Natural killer cell treated with Interleukin-12 subunit alpha and Interleukin-12 subunit beta and Interleukin-15 and Interleukin-18, amount 100 ng/mL, for 72 hours (primary cell): ENCODE measurements at places on chromosomes 2 and 18. TPM values are rescaled to one million over a fixed set of nuclear protein-coding genes. Genes with fewer than 3 reads are reported as not detected.

Gene CACNB4
- total RNA-seq: 0.64 TPM

DNA sequence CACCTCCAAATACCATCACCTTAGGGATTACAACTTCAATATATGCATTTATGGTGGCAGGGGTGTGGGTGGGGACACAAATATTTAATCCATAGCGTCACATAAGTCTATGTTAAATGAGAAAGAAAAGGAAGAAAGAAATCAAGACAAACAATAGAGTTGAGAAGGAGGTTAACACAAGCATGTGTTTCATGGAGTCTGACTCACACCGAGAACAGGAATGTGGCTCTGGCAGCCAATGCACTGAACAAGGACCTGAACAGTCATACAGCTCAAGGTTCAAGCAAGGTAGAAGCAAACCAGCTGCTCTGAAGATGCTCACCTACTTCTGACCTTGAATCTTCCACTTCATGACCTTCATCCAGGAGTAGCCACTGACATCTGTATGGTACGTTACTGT is 36.2 kb upstream of the LPIN1 start:
- no peak overlapping the region for H3K4me3 ChIP-seq
- H3K4me1 ChIP-seq: no peaks in the 10 kb centered on the region
- no peak for DNase-seq
- H3K36me3 ChIP-seq: no peaks in the 10 kb centered on the region

Gene KCNG2
- total RNA-seq: not detected

Gene CCL20
- not detected for total RNA-seq

DNA sequence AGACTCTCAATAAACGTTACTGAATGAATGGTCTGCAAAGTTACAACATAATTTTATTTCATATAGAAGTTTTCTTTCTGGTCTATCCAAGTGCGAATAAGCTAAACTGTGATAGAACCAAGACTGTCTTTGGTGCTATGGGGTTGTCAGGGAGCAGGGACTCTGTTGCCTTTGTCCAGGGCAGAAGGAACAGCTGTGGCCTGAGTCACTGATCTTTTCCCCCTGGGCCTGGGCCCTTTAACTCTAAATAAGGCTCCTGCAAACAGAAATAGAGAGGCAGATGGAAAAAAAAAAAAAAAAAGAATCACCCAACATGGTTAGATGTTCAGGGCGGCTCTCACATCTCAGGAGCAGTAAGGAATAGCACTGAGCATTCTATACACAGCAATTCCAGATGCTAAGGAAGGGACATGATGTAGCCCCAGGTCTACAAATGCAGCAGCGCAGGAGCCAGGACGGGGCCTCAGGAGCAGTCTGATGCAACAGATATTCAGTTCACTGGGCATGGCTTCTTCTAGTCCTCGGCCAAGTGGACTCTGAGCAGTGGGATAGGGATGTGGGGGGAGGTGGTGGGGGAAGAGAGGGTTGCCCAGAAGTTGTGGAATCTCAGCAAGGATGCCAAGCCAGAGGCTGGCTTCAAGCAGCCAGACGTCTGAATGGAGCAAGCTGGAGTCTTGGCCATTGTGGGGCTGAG is 247.1 kb upstream of the SIX2 start:
- H3K27ac ChIP-seq: no peak overlapping the region
- H3K36me3 ChIP-seq: no peaks in the 10 kb centered on the region
- no peak for DNase-seq

Gene SLC19A3
- total RNA-seq: not detected

GRCh38 chr2:205133544-205133943 is 548.8 kb upstream of the NRP2 start:
- no peaks in the 10 kb centered on the region for H3K36me3 ChIP-seq
- no peak overlapping the region for H3K4me3 ChIP-seq
- H3K27ac ChIP-seq: no peak overlapping the region
- no peaks in the 10 kb centered on the region for H3K27me3 ChIP-seq

Gene MC2R
- total RNA-seq: not detected

DNA sequence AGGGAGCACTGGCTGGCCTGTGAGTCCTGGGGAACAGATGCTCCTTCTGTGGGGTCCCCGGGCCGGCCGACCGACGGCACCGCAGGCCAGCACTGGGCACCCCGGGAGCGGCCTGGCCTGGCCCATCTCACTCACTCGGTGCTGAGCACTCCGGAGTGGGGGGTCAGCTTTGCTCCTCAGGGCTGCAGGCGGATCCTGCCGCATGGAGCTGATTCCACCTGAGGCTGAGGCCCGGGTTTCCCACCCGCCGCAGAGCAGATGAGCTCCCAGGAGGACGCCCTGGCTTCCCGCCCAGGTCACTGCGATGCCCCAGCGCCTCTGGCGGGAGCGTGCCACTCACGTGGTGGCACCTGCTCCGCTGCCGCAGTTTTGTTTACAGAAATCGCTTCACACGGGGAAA is 418.6 kb downstream of the GALR1 start:
- H3K4me1 ChIP-seq: no peaks in the 10 kb centered on the region
- no peak overlapping the region for H3K27ac ChIP-seq
- H3K36me3 ChIP-seq: no peaks in the 10 kb centered on the region
- DNase-seq: no peak
- no peak overlapping the region for H3K4me3 ChIP-seq

Gene IRS1
- total RNA-seq: 0.39 TPM

Gene GALNT13
- total RNA-seq: not detected

DNA sequence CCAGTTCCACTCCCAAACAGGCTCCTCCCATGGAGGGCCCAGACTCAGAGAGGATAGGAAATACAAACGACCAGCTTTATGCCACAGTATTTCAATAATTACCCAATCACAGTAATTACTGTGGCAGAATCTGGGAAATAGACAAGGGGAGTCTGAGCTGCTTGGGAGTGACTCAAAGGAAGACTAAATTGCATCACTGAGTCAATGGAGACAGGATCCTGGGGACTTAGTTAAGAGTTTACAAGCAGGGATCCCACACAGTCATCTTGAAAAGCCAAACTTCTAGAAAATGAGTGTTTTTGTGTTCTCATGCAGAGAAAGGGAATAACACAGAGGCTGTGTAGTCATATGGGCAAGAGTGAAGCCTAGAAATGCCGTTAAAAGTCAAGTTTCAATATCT is 1142.1 kb downstream of the CNTNAP5 start:
- no peaks in the 10 kb centered on the region for H3K4me1 ChIP-seq
- no peak overlapping the region for H3K4me3 ChIP-seq
- DNase-seq: no peak
- no peak overlapping the region for H3K27ac ChIP-seq
- no peaks in the 10 kb centered on the region for H3K27me3 ChIP-seq
- H3K36me3 ChIP-seq: peaks cover 6% of the 10 kb centered on the region
